Left ventricle myocardium superior (tissue), 1 donor: ENCODE measurements at places on chromosomes 1 and 21. TPM values are rescaled to one million over a fixed set of nuclear protein-coding genes. Genes with fewer than 3 reads are reported as not detected.

The CFHR4 gene
- not detected for total RNA-seq

The B3GALT5 gene
- 0.10 TPM for total RNA-seq

DNA sequence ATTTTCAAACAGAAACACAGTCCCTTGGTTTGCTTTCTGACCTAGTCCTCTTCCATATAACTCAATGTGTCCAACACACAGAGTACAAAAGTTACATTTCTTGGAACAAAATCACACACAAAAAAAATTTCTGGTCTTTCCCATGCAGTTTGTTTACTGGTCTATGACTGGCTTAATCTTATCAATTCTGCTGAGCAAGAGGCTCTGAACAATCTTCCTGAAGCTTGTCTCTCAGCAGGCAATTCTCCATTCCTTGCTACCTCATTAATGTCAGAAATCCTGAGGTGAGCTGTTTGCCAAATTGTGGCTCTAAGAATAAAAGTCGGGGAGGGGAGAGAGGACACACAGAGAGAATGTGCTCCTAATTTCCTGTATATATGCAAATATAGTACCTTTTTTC is 423.6 kb downstream of the HLX start:
- no peak for DNase-seq

GRCh38 chr1:198934901-198935305 is 296.1 kb downstream of the PTPRC start:
- no peak for DNase-seq

DNA sequence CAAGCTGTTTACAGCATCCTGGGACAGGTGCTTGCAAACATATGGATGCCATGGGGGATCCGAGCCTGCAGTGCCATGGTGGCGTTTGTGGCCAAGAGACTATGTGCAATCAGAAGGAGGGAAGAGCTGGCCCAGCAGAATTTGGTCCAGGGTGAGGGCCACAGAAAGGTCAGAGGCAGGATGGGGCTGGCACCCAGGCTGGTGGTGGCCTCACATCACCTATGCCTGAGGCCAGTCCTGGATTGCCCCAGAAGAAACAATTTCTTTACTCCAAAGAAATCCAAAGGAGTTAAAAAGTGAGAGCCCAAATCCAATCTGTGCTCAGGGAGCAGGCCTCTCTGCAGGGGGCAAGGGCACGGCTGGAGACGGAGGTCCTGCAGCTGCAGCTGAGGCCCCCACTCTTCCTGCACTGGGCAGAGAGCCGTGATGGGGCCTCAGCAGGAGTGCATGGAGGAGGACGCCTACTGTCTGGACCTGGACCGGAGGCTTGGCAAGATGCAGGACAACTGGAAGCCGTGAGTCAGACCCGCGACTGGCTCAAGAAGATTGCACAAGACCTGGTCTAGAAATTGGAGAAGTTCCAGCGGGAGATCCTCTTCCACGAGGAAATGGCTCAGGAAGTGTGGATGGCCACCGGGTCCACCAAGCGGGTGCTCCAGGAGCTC is 163.5 kb downstream of the RYR2 start:
- DNase-seq = peak; percentile 72

The DAB1 gene
- 2.6 TPM for total RNA-seq

DNA sequence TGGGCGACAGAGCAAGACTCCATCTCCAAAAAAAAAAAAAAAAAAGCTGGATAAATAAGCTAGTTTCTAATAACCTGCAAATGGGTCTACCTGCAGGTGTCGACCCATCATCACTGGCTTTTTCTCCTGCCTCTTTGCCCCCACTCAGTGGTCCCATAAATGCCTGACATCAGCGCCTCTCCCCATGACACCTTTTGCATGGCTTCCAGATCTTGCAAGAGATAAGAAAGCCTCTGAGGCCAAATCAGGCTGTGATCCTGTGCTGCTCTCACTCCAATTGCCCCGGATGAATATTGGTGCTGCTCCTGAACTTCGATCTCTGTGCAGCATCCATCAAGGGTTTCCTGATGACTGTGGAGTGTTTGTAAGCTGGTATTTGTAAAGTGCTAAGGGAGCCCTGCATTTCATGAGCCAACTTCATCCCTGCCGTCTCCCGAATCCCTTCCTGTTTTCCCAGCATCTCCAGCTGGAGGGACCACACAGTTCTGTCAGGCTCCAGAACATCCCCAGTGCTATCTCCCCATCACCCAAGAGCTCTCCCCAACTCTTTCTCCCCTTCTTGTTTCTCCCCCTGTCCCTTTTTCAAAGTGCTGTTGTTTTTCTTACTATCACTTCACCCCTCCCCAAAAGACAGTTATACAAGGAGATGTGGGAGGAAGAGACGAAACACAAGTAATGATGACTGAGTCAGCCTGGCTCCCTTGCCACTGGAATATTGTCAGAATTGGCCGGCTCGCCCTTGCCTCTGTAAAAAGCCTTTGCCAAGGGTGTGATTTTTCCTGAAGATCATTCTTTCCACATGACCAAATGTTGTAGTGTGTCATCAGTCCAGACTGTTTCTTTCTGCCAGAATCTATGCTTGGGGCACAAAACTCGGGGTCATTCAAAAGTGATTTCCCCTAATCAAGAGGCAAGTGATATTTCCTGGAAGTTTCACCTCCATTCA is 2.8 kb upstream of the EFHD2 start:
- no peak for DNase-seq

DNA sequence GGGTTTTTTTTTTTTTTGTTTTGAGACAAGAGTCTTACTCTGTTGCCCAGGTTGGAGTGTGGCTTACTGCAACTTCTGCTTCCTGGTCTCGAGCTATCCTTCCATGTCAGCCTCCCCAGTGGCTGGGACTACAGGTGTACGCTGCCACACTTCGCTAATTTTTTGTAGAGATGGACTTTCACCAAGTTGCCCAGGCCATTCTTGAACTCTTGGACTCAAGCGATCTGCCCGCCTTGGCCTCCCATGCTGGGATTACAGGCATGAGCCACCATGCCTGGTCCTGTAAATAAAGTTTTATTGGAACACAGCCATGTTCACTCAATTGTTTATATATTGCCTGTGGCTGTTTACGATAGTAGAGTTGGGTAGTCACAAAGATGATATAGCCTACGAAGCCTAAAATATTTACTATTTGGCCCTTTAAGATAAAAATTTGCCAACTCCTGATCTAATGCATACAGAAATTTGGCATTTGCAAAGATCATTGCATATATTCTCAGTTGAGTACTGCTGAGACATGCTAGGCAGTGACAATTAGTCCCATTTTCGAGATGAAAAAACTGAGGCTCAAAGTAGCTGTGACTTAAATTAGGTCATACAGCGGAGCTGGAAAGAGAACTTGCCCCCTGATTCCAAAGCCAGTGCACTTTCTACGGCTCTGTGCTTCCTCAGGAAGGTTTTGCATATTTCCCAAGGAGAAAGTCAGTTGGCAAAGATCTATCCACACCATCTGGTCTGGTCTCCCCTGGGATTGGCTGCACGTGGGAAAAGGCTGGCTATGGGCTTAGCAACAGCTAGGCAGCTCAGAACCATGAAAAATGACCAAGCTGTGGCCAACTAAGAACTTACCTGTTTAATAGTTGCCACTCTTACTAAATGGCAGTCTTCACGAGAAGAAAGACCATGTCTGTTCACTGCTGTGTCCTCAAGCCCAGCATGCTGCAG is 19.4 kb downstream of the MECR start:
- DNase-seq = no peak

GRCh38 chr1:245412306-245412705 is 257.5 kb downstream of the KIF26B start:
- no peak for DNase-seq

GRCh38 chr1:6163973-6164617 is 16.0 kb downstream of the CHD5 start:
- peak; percentile 14 for DNase-seq

- no peak for DNase-seq
These were observed 97.8 kb downstream of the BEND5 start for GRCh38 chr1:48678710-48679505.

DNA sequence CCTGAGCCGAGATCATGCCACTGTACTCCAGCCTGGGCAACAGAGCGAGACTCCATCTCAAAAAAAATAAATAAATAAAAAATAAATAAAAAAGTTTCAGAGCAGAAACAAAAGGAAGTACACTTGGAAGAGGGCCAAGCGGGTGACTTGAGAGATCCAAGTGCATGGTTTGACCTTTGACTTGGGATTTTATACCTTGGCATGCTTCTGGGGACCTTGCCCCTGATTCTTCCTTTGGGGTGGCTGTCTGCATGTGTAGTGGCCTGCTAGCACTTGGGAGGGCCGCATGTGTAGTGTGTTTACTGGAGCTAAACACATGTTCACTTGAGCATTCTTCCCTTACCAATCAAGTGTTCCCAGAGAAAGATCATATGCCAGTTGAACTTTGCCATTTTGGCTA is 114.0 kb downstream of the DTL start:
- DNase-seq = no peak

DNA sequence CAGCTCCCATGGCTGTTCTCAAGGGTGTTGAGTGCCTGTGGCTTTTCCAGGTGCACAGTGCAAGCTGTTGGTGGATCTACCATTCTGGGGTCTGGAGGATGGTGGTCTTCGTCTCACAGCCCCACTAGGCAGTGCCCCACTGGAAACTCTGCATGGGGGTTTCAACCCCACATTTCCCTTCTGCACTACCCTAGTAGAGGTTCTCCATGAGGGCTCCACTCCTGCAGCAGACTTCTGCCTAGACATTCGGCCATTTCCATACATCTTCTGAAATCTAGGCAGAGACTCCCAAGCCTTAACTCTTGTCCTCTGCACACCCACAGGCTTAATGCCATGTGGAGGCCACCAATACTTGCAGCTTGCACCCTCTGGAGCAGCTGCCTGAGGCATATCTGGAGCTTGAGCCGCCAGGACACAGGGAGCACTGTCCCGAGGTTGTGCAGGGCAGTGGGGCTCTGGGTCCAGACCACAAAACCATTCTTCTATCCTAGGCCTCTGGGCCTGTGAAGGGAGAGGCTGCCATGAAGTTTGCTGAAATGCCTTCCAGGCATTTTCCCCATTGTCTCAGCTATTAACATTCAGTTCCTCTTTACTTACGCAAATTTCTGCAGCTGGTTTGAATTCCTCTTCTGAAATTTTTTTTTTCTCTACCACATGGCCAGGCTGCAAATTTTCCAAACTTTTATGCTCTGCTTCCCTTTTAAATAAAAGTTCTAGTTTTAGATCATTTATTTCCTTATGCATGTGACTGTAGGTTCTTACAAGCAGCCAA is 8.8 kb upstream of the CAPN8 start:
- no peak for DNase-seq

The DMBX1 gene
- total RNA-seq = not detected
